ENCODE measurements at places on chromosomes 5 and 9. TPM values are rescaled to one million over a fixed set of nuclear protein-coding genes. Genes with fewer than 3 reads are reported as not detected.

Gene ROPN1L
- total RNA-seq = not detected

Gene FOXD4L3
- not detected for total RNA-seq

Gene MYO10
- total RNA-seq = 8.3 TPM

Gene CLPTM1L
- total RNA-seq = 52.5 TPM

Gene GPR150
- 0.36 TPM for total RNA-seq

Gene HMMR
- total RNA-seq = not detected

GRCh38 chr5:153399595-153399994 is 90.9 kb upstream of the GRIA1 start:
- no peak for DNase-seq

GRCh38 chr5:133713751-133714150 is 101.4 kb upstream of the FSTL4 start:
- DNase-seq = no peak

DNA sequence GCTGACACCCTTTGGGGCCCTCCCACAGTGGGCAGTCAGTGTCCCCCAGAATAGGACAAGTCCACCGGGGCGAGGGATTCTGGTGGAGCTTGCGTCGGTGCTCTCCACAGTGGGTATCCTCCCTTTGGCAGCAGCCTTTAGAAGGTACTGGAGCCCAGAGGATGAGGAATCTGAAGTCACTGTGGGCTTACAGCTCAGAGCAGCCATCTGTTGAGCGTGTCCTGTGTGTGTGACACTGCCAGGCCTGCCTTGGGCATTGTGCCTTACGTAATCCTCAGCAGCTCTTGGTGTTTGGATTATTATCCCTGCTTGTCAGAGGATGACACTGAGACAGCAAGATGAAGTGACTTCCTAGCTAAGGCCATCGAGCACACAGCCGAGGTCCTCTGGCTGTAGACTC is 12.6 kb downstream of the URM1 start:
- DNase-seq = no peak

DNA sequence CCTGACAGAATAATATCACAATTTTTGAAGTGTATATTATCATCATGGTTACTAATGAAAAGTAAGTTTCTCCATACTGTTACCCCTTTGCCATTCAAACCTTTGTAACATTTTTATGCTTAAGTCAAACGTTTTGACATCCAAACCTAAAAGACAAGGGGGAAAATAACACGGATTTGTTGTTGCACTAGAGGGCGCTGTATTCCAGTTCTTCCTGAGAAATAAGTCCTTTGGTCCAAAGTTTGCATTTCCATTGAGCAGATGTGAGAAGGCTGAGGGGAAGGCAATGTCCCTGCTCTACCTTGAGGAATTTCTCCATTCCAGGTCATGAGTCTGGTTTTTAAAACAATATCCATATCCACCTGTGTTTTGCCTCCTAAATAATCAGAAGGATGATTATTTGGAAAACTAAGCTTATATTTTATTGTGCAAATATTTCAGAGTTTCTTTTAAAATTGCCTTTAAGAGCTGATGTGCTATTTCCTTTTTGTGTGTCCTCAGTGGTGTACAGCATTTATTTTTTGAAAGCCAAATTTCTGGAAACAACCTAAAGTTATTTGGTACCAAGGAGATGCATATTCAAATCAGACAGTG is 9.7 kb downstream of the LECT2 start:
- DNase-seq = peak; percentile 76

- no peak for DNase-seq
Observed at GRCh38 chr9:96478829-96479371, 28.9 kb downstream of the HABP4 start.

DNA sequence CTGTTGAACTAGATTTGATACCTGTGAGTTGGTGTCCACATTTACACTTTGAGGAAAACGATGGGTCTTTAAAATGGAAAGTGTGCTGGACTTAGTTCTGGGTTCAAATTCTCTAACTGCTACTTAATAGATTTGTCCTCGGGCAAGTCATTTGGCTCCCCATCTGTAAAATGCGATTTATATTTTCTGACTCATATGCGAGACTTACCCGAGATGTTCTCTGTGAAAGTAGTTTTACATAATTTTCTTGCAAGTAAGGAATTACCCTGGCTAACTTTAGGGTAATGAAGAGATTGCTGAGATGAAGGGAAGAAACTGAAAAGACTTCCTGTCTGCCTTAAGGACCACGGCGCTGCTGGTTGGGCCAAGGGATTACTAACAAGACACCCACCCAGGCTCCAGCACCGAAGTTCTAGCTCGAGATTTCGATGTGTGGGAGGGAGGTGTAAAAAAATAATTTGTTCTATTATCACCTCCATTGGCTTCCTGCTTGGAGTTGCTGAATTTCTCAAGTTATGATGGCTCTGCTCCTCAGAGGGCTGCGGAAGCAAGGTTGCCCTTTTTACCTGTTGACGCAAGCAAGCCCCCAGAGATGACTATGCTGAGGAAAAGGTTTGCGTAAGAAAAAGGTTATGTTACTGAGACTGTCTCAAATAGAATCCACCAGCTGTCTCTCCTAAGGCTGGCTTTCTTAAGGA is 24.1 kb downstream of the PCSK1 start:
- DNase-seq = no peak

DNA sequence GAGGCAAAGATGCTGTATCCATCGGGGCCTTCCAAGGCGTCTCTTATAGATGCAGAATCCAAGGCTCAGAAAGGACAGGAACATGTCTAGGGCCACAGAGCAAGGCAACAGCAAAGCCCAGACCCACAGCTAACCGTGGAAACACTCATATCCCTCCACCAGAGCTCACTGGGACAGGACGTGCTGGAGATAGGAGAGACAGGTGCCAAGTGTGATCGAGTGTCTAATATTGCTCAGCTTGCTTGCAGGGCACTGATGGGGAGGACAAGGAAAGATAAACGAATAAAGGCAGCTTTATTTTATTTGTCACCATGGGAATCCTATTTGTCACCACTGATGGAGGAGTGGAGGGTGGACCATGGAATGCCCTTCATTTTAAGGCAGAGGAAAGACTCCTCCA is 44.0 kb upstream of the AKNA start:
- DNase-seq = no peak

DNA sequence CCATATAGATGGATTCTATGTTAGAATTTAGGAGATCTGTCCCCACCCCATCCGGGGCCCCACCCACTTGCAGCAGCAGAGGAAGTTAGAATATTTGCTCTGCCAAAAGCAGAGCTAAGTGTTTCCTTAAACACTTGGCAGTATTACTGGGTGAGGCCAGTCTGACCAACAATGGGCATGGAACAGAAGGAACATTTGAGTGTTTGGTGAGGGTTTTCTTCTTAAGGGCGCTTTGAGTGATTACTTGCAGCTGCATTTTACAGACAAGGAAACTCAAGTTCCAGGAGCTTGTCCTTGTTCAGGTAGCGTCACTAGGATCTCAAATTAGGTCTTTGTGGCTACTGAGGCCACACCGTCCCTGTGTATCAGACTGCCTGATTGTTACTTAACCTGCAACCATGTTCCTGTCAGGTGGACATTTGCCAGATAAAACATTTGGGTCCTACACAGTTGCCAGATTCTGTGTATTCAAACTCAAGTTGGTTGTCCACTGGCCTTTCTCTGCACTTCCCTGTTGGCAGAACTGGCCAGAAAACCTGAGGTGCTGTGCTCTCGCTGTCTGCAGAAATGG is 59.3 kb downstream of the SLC46A2 start:
- DNase-seq = no peak

- DNase-seq = no peak
Observed at GRCh38 chr5:117487556-117487955, 912.9 kb upstream of the SEMA6A start.

DNA sequence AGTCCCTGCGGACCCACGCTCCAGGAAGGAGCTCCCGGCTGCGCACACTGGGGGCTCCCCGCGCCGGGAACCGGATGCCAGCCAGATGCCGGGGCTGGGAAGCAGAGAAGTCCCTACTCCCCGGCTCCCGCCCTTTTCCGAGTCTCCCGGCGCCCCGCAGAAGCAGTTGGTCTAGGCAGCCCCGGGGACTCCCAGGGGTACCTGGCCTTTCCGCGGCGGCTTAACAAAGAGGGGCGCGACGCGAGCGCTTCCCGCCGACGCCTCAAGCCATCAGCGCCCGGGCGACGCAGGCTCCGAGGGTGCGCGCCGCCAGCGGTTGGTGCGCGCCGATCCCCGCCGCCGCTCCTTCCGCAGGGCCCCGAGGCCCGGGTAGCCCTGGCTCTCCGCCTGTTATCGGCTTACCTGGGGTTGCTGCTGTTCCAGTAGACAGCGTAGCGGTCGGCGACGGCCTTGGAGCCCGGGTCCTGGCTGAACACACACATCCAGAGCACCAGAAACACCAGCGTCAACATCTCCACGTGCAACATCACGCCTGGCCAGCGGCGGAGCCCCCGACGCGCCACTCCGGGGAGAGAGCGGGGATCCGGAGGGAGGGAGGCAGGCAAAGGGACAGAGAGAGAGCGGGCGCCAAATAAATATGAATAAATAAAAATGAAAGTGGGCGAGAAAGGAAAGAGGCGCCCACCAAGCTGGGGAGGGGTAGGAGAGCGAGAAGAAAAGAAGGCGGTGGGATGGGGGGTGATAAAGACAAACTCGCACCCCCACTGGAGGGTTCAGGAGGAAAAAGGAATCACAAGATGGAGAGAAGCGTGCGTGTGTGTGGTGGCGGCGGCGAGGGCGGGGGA is 428 bp downstream of the EFNA5 start:
- peak; percentile 71 for DNase-seq

DNA sequence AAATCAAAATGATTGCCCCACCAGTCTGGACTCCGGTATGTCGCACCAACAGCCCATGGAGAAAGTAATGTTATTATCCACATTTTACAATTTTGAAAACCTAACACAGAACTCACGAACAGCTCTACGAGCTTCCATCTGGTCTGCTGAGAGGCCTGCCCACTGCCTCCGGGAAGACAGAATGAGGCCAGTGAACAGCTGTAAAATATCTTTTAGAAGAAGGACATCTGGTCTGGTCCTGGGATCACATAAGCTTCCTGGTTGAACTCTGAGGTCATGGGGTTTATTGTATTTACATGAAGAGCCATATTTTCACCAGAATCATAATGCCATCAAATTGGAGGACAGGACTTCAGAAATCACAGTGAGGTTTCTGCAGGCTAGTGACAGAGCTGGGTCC is 89.0 kb downstream of the FRMD3 start:
- peak; percentile 76 for DNase-seq

DNA sequence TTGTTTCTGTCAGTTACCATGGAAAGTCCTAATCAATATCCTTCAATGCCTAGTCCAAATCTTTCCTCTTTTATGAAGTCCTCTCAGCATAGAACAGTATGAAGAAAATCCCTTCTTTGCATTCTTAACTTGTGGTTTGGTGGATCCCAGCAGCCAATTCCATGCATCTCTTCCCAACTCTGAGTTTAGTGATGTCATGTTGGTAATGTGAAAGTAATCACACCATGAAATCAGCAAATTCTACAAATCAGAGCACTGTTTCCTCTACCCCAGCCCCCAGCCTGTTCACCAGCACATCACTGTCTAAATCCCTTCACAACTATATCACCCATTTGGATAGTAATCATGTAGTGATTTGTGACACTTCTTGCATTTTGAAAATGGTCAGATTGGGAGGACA is 4.7 kb upstream of the C1QTNF2 start:
- DNase-seq = no peak

DNA sequence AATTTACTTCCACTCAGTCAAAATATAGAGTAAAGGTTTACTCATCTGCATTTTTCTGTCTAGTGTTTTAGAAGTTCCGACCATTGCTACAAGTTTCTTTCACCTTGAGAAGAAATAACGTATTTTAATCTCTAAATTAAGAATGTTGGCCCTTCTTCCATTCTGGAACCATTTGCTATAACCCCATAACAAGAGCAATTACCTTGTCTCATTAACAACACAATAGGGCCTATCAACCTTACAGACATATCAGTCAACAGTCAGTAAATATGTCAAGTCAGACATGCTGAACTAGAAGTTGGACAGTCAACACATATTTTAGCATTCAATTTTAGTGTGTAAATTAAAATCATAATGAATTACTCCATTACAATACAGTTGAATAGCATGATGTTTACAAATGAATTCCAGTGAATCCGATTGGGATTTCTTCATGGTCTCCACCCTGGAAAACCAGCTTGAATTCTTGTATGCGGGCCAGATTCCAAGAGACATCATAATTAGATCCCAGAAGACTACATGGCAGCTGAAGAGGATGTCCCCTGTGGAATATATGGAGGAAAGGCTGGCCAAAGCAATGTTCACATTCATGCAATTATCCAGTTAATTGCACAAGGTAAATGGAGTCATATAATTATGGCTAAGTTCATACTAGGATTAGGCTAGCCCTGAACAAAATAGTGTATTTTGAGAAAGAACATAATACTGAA is 196.2 kb upstream of the TARS1 start:
- no peak for DNase-seq

- DNase-seq = no peak
Observed at GRCh38 chr9:100082782-100083181, 16.0 kb downstream of the ERP44 start.

GRCh38 chr9:89920131-89920530 is 315.3 kb downstream of the GADD45G start:
- no peak for DNase-seq

DNA sequence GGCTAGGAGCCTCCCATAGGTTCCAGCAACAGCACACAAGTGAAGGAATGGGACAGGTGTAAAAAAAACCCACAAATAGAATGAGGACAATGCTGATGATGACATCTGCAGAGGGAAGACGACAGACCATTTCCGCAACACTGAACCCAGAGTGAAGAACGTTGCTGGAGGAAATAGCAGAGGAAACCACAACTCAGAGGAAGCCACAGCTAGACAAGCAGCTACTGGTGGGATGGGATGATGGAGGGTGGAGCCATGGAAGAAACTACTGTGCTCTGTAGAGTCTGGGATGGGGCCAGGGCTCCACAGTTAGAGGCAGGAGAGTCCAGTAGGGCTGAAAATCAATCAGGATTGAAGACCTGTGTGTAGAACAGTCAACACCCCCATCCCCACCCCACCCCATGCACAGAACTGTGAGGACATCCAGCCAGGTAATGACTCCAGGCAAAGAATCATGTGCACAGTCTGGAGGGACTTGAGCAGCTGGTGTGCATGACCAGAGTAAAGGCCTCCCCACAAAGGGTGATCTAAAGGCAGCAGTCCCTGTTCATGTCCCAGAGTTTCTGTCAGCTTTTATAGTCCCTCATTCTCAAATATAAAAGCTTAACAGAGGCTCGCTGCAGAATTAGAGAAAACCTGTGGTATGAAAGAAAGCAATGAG is 65.2 kb upstream of the SPIN1 start:
- peak; percentile 4 for DNase-seq

- no peak for DNase-seq
Observed at GRCh38 chr9:38371495-38371894, 21.0 kb upstream of the ALDH1B1 start.

DNA sequence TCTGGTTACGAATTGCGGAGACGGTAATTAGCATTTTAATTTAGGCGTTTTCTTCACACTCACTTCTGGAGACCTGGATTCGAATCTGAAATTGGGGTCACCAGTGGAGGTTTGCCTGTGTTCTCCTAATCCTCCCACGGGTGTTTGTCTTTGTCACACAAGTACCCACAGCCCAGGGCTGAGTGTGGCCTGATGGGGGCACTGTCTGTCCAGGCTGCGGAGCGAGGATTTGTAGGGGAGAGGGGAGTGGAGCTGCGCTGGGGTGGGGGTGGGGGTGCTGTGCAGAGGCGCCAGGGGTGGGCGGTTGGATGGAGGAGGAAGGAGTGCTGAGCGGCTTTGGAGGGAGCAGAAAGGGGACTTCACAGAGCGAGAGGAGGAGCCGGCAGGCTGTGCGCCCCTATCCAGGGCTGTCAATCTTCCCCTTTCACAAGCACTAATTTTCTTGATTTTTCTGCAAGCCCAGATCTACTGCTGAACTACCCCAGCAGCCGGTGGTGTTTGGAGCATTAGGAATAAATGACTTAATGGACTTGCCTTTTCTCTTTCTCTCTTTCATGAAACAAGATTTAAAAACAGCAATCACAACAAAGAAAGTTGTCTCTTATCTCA is 53.1 kb downstream of the TSPAN17 start:
- no peak for DNase-seq

Data from sigmoid colon (tissue), 7 donors.